ENCODE measurements at places on chromosomes 1 and 21.
A peak's percentile ranks its signal among the peaks of the same experiment; 100 is the strongest.

DNA sequence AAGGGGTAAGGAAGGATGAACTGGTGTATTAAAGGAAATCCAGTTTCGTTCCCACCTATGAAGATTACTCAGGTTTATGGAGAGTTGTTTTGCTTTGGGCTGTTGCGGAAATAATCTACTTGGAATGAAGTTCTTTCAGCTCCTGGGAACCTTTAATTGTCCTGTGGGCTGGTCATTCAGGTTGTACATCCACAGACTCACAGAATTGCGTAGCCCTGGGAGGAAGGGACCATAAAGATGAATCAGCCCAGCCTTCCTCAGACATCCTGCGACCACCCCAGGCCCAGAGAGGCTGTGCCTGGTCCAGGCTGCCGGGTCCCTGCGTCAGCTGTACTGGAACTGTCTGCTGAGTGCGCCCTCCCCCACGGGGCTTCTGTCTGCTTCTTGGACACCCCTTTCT is 72.7 kb downstream of the GALNT2 start:
- no peak for DNase-seq

DNA sequence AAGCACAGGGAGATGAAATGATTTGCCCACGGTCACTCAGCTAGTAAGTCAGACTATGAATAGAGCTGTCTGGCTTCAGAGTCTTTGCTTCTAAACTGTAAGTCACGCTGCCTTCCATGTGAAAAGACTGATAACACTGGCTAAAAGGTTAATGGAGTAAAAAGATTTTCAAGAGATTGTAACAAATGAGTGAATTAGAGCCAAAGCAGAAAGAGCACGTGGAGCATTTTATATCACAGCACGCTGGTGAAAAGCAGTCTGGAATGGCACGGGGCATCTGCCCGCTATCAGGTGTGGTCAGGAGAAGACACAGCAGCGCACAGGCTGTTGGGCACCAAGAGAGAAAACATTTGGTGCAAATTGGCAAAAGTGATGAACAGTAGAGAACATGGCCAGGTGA is 144.8 kb upstream of the GALNT2 start:
- DNase-seq = no peak

- no peak for DNase-seq
Observed at GRCh38 chr1:33081554-33082305, 777 bp downstream of the AZIN2 start.

- DNase-seq = peak; percentile 11
Observed at GRCh38 chr1:119141020-119141424, 569 bp upstream of the WARS2 start.

- no peak for DNase-seq
Observed at GRCh38 chr1:32967888-32968568, 3.4 kb upstream of the RNF19B start.

All from activated T-helper 9 cell treated with anti-CD3 and anti-CD28 coated beads, Interleukin-2, amount 50 U/mL, for 16 hours (primary cell).